ENCODE measurements at places on chromosomes 4 and X.
A peak's percentile ranks its signal among the peaks of the same experiment; 100 is the strongest.

- no peak for DNase-seq
Observed at GRCh38 chr4:123564758-123565346, 168.3 kb downstream of the SPRY1 start.

DNA sequence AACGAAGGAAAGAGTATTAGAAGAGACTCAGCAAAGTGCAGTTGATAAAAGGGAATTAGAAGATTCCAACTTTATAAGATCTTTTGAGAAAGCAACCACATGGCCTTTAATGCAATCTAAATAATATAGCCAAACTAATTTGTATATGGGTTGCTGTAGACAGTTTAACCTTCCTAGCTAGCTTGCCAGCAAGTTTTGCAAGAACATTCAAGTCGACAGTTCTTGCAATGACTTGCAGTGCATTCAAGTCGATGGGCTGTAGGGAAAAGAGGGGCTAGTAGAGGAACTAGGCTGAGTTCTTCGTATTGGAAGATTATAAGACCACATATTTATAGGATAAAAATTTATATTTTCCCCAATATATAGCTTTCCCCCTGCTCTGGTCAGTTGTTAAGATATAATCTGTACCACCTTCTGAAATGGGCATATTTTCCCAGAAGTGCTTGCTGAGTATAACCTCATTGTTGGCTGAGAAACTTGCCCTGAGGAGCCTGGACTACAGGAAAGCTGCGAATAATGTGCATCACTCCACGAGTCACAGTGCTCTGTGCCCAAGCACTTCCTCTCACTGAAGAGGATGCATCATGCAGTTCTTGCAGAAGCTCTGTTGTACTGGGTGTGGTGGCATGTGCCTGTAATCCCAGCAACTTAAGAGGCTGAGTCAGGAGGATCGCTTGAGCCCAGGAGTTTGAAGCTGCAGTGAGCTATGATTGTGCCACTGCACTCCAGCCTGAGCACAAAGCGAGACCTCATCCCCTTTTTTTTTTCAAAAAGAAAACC is 56.7 kb downstream of the DOCK11 start:
- DNase-seq = no peak

GRCh38 chr4:61571761-61572559 is 371.8 kb downstream of the ADGRL3 start:
- no peak for DNase-seq

GRCh38 chr4:70559924-70560323 is 32.1 kb upstream of the AMBN start:
- no peak for DNase-seq

DNA sequence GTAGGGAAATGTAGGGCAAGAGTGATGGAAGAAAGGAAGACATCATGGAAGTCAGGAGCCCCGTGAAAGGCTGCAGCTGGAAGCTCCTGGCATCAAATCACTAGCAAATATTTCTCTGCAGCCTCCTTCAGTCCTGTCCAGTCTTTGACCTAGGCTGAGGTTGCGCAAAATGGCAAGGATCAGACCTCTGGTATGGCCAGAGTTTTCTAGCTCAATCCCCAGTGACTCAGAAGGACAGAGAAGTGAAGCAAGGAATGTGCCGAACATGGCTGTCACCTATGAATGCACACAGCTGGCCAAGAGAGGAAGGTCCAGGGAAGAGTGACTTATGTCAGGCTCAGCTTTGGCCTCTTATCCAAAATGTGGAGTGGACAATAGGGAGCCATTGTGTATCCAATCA is 71.1 kb upstream of the PHOX2B start:
- DNase-seq = no peak

GRCh38 chr4:169900241-169900845 is 125.9 kb downstream of the MFAP3L start:
- no peak for DNase-seq

- no peak for DNase-seq
Observed at GRCh38 chrX:20263474-20263873, 3.2 kb downstream of the RPS6KA3 start.

DNA sequence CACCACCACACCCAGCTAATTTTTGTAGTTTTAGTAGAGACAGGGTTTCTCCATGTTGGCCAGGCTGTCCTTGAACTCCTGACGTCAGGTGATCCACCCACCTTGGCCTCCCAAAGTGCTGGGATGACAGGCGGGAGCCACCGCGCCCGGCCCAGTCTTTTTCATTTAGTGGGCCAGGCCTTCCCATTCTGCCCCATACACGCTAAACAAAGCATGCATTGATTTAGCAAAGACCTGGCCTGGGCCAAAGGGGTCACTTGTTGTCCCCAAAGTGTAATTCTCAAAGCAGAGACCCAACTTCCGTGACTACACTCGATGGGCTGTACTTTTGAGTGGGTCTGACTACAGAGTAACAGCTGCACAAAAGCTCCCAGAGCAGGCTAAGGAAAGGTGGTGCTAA is 29.2 kb downstream of the CNGA2 start:
- DNase-seq = no peak

DNA sequence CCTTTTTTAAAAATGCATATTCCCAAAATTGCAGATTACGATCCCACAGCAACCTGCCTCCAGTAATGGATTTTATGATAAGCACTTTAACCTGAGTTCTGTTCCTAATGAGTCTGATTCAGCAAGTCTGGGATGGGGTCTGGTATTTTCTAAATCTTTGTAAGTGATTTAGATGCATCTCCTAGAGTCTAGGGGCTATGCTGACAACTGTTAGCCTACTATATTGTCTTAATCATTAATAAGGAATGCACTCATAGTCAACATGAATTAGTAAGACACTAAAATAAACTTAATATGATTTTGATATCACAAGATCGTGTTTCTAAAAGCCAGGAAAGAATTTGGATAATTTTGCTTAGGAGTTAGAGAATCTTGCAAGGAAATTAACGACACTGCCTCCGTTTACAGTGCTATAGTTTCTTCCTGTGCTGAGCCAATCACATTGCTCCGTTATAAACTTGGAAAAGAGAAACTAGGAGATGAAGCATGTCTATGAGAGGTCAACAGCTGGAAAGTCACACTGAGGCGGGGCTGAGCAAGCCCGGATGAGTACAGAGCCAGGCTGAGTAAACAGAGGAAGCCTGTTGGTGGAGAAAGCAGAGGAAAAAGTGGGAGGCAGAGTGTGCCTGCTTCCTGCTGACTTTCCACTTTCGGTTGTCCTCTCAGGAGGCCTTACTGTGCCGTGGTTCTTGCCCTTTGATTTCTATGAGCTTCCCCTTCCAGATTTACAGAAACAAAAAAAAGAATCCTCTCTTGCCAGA is 5.4 kb downstream of the SCARB2 start:
- DNase-seq = no peak

DNA sequence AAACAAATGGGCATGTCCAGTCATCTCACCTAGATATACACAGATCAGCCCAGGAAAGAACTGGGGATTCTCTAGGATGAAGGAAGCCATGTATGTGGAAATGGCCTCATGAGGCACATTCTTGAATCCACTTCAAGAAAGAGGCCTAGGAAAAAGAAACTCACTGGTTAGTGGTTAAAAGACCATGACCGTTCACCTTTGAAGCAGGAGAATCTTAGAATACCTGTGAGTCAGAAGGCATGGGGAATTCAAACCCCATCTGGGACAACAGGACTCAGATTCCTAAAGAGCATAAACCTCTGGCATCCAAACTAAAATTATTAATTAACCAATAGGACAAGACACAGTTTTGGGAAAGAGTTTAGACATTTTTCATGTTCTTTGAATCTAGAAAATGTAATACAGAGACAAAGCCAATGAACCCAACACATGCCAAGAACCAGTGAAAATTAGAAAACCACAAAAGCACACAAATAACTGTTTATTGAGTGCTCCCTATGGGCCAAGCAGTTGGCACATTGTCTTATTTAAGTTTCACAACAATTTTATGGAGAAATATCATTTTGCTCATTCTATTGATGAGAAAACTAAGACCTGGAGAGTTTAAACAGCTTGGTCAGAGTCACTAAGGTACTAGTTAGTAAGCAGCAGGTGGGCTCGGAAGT is 97.5 kb downstream of the NPNT start:
- DNase-seq = no peak

DNA sequence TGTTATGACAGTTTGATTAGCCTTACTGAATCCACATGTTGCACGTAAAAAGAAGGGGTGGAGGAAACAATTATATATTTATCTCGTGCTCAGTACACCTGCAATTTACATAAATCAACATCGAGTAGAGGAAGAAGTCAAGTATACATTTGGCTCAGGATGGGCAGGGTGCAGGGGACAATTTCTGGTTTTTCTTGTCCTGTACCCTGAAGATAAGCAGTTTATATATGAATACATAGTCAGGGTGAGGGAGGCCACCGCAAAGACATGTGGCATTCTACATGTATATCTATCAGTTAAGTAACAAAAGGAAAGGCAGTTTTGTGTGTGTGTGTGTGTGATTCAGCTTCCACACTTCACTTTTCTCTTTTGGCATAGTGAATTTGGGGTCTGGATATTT is 11.1 kb upstream of the EREG start:
- no peak for DNase-seq

- no peak for DNase-seq
Observed at GRCh38 chrX:55787063-55787462, 69.5 kb downstream of the RRAGB start.

DNA sequence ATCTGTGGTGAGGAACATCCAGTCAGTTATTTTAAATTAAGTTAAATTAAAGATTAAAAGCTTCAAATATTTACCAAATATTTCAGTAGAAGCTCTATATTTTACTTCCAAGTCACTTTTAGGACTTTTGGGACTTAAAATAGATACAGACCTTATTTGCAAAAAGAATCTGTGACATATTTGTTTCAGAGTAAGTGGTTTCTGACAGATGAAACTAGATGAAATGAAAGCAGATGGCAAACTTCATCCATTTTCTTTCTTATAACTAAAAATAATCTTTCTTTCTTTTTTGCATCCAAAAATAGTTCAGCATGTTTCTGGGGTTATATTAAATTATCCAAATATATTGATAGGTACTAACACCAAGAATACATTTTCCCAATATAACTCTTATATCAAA is 6.6 kb upstream of the UTP3 start:
- no peak for DNase-seq

GRCh38 chr4:176002007-176002613 is 63.5 kb upstream of the WDR17 start:
- DNase-seq = peak; percentile 3

GRCh38 chr4:110668463-110669235 is 45.8 kb upstream of the PITX2 start:
- no peak for DNase-seq

GRCh38 chr4:75514131-75514948 is at the start of the genes RCHY1 and THAP6:
RCHY1 (minus strand) TSS chr4:75514403; CDS start chr4:75514286, 117 bp downstream.
THAP6 (plus strand) TSS chr4:75514473; CDS start chr4:75515453, 980 bp downstream.
- DNase-seq = peak; percentile 70

DNA sequence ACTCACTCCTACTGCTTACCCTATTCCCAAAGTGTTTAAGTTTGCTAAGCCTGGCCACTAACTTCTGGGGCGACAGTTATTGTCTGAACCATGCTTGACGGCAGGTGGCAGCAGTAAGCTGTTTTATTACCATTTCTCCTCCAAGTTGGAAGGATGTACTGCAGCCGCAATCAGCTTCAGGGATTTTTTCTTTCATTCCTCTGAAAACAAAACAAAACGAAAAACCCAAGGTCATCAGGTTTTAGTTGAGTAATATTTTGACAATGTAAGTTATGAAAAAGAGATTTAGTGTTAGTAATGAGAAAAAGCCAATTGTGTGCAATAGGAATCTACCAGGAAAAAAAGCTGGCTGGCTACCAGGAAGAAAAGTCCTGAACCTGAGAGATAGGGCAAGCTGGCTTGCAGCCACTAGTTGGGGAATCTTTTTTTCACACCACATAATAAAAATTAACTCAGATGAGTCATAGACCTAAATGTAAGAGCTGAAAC is 13.2 kb upstream of the RAB9B start:
- DNase-seq = no peak

- DNase-seq = no peak
Observed at GRCh38 chr4:119038116-119038841, 97.4 kb upstream of the MYOZ2 start.

GRCh38 chr4:3396600-3396999 is 45.2 kb upstream of the HGFAC start:
- DNase-seq = no peak

GRCh38 chr4:77121736-77122240 is 35.2 kb upstream of the CCNG2 start:
- DNase-seq = no peak

GRCh38 chr4:172305698-172306097 is 492.5 kb downstream of the GALNTL6 start:
- DNase-seq = no peak

GRCh38 chr4:53015681-53016080 is 153.6 kb downstream of the RASL11B start:
- DNase-seq = no peak

- no peak for DNase-seq
Observed at GRCh38 chr4:126701756-126702155, 931.0 kb upstream of the INTU start.

DNA sequence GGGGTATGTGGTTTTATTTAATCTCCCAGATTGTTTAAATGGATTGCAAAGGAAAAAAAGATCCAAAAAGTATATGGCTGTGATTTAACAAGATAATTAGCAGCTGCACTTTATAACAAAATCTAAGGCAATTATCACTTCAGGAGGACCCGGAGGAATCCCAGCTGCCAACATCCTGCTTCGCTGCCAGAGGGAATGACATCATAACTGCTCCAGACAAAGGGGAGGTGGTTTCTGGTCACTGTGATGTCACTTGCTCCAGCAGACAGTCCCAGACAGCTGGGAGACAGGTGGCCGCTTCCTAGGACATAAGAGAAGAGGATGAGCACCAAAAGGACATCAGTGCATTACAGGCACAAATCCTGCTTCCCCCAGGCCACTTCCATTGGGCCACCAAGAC is 371.0 kb downstream of the BCOR start:
- no peak for DNase-seq

DNA sequence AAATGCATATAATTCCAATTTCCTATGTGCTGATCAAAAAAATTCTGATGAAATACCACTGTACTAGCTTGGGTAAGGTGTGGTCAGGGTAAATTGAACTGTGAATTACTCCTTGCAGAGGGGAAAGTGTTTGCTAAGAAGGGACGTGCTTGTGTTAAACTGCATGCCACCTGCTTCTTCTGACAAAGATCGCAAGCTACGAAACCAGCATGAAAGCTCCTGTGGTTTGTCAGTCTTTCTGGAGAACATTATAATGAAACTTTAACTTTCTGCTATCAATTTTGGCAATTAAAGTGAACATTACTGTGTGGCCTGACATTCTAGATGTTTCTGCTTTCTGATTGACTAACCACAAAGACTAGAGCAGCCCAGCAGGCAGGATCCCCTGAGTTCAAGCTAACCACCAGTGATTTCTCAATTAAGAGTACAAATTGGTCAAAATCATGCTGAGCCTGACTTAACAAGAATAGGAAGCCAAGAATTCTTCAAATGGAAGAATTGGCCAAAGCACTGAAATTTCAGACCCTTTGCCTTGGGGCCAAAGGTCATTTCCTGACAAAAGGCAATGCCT is 239.0 kb downstream of the SLITRK2 start:
- no peak for DNase-seq

All from cortex of kidney (tissue), 1 donor.